Suprapubic skin (tissue), 4 donors: ENCODE measurements at places on chromosomes 11 and 22. TPM values are rescaled to one million over a fixed set of nuclear protein-coding genes. Genes with fewer than 3 reads are reported as not detected.

The LARGE2 gene
- 27.2 TPM for total RNA-seq

The OR6A2 gene
- not detected for total RNA-seq

The MCHR1 gene
- total RNA-seq: 0.81 TPM

The DHCR7 gene
- 41.8 TPM for total RNA-seq

The CYP2D6 gene
- 4.7 TPM for total RNA-seq

The TBC1D10A gene
- total RNA-seq: 49.2 TPM

The APOBEC3G gene
- 2.4 TPM for total RNA-seq

The RIMBP3B gene
- 0.13 TPM for total RNA-seq

The CLCF1 gene
- total RNA-seq: 2.7 TPM

The TEX54 gene
- not detected for total RNA-seq

The C11orf52 gene
- total RNA-seq: 10.4 TPM

The TMEM223 gene
- total RNA-seq: 30.2 TPM

The NTM gene
- total RNA-seq: 2.5 TPM

The PNPLA3 gene
- 23.7 TPM for total RNA-seq

The CSF2RB gene
- 4.8 TPM for total RNA-seq

The PDGFD gene
- total RNA-seq: 4.5 TPM

The SCGB1A1 gene
- total RNA-seq: not detected

The SYT7 gene
- 5.4 TPM for total RNA-seq

The ARHGEF17 gene
- 9.2 TPM for total RNA-seq

The APOA1 gene
- not detected for total RNA-seq

The WT1 gene
- not detected for total RNA-seq

The SMC1B gene
- not detected for total RNA-seq

The CAPN5 gene
- total RNA-seq: 1.1 TPM

The DAGLA gene
- total RNA-seq: 0.64 TPM

The TMPRSS13 gene
- total RNA-seq: 24.7 TPM

The SAA4 gene
- total RNA-seq: not detected

The CECR2 gene
- total RNA-seq: 3.6 TPM

The SIPA1 gene
- 14.9 TPM for total RNA-seq

The GSTT2 gene
- not detected for total RNA-seq

The LAYN gene
- 4.7 TPM for total RNA-seq

The CCDC73 gene
- not detected for total RNA-seq

The GTF2H1 gene
- 51.5 TPM for total RNA-seq

The NXPE1 gene
- not detected for total RNA-seq

The GLYAT gene
- total RNA-seq: 0.36 TPM

The KCNQ1 gene
- 0.89 TPM for total RNA-seq

The KRTAP5-11 gene
- total RNA-seq: 0.68 TPM

The C11orf16 gene
- total RNA-seq: not detected

The TANGO2 gene
- 26.4 TPM for total RNA-seq
